ENCODE measurements at places on chromosomes 1 and 21. TPM values are rescaled to one million over a fixed set of nuclear protein-coding genes. Genes with fewer than 3 reads are reported as not detected.

Gene CFHR4
- 0.33 TPM for polyA plus RNA-seq

Gene AMY1B
- polyA plus RNA-seq, result 0.18 TPM

Gene SELENBP1
- polyA plus RNA-seq, result 13.6 TPM

DNA sequence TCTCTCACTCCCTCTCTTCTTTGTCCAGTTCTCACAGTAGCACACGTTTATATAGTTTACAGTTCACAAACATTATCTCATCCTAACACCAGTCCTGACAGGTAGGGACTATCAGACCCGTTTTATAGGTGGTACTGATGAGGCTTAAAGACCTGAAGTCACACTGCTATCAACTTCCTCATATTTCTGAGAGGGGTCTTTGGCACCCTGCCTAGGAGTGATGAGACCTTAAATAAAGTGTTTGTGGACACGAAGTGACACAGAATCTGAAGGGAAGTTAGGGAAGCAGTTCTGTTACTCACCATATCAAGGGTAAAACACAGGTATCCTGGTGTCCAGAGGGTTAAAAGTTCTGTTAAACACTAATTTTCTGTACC lies 590 bp upstream of the TACSTD2 start:
- no peak for DNase-seq

GRCh38 chr1:89725011-89725370 lies 92.1 kb downstream of the LRRC8C start:
- DNase-seq, result peak; percentile 20

GRCh38 chr1:31688233-31688918 lies 15.4 kb downstream of the COL16A1 start:
- DNase-seq, result no peak

DNA sequence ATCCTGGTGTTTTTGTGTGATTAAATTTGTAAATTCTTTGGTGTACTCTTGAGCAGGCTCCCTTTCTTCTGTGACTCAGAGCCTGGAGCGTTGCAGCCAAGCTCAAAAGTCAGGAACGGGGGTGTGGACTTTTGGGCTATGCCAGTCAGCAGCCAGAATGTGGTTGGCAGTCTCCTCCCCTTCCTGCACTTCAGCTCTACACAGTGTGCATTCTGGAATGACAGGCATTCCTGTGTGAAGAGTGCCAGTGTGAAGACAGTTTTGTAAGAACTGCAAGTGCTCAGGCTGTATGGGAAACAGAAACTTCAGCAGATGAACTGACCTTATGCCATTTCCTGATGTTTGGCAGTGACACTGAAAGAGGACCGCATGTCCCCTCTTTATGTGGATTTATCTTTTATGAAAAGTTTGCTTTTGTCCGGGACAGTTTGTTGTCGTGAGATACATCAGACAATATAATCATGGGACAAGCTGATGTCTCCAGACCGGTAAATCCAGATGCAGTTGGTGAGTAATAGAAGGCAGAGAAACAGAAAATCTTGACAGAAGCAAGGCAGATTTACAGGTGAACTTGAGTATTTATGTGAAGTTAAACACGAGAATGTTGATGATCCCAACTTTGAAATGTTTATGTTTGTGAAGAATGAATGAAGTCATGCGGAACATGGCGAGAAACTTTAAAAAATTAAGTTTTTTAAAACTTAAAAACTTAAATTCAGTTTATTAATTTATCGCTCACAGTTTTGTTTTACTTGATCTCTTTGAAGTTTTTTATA lies 67.7 kb upstream of the RCC1 start:
- DNase-seq, result peak; percentile 12

DNA sequence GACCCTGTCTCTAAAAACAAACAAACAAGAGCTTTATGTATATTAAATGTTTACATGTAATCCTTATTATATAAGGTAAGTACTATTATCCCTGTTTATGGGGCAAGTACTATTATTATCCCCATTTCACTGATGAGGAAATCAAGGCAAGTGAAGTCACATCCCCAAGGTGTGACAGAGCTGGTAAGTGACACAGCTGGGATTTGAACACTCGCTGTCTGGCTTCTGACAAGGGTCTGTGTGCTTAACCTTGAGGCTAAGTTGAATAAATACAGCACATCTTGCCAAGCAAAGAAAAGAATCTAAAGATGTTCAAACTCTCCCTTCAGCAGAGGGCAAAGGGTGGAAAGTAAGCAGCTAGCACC lies 167.9 kb upstream of the IRF2BP2 start:
- DNase-seq, result no peak

GRCh38 chr1:209319549-209319948 lies 264.0 kb upstream of the CAMK1G start:
- DNase-seq, result no peak

DNA sequence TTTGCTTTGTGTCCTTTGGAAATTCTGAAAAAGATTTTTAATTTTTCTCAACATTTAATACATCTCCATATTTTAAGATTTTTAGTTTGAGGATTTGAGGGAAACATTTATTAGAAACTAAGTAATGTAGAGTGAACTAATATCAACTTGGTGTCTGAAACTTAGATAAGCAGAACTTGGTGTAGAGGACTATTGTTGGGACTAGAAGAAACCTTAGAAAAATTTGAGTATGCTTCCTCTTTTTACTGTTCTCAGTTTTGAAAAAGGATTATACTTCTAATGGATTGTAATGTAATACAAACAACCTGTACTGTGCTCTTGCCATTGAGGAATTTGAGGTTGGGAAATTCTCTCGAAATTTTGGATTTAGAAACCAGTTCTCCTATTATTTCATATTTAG lies 2.4 kb downstream of the FNBP1L start:
- DNase-seq, result no peak

DNA sequence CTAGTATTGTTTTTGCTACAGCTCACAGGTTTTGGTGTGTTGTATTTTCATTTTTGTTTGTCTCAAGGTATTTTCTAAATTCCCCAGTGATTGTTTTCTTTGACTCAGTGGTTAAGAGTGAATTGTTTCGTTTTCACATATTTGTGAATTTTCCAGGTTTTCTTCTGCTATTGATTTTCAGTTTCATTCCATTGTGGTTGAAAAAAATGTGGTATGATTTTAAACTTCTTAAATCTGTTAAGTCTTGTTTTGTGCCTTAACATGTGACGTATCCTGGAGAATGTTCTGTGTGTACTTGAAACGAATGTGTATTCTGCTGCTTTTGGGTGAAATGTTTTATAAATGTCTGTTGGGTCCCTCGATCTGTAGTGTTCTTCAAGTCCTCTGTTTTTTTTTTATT lies 117.9 kb downstream of the KIF26B start:
- no peak for DNase-seq

- no peak for DNase-seq
Observed at GRCh38 chr1:66925944-66926343, 1.2 kb downstream of the MIER1 start.

All from spinal cord (tissue), 10 donors.